Glomerular endothelial cell (primary cell): ENCODE measurements at places on chromosomes 7 and 10.

DNA sequence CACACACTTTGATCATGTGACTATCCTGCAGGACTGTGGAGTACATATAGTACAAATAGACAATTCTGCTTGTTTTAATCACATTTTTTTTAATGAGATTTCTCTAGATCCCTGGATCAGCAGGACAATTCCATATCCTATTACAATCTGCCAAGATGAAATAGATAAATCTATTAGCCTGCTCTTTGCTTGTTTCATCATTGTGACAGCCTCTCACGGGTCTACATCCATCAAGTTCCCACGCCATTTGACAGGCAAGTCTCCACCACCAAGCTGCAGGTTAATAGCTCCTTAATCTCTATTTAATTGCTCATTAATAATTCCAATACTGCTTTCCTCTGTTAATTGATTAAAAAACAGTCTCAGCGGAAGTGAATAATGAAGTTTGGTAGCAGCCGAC is 671.5 kb downstream of the CCSER2 start:
- no peak for DNase-seq

GRCh38 chr10:310371-310770 is 175.1 kb downstream of the ZMYND11 start:
- DNase-seq = no peak

- no peak for DNase-seq
These were observed 20.0 kb downstream of the TCF7L2 start for GRCh38 chr10:112970021-112970420.

DNA sequence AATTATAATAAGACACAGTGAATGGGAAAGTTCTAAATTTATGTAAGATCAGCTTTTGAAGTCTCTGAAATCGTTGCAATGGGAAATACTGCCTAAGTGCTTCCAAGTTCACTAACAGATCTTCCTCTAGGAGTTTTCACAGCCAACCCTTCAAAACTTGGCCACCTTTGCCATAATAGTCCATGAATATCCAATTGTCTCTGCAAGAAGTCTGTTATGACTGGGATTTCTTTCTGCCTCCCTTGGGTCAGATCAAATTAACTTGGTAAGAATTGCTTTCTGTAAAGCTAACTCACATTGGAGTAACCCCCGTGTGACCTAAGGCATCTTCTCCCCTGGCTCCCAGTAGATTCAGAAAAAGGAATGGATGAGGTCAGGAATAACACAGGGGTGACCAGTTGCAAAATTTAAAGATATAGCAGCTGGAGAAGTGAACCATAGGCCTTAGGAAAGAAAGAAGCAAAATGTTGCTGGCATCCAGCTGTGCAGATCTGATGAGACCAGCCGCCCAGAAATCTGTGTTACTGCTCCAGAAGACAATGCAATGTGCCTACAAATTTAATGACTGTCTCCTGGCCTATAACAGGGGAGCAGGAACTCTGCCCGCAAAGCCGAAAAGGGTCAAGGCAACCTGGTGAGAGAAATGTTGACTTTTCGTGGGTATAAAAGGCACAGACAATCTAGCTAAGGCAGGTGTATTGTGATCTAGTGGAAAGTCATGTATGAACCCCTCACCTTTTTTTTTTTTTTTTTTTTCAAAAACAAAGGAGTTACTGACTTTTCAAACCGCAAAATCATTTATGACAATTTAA is 7.5 kb upstream of the OPTN start:
- DNase-seq = no peak

DNA sequence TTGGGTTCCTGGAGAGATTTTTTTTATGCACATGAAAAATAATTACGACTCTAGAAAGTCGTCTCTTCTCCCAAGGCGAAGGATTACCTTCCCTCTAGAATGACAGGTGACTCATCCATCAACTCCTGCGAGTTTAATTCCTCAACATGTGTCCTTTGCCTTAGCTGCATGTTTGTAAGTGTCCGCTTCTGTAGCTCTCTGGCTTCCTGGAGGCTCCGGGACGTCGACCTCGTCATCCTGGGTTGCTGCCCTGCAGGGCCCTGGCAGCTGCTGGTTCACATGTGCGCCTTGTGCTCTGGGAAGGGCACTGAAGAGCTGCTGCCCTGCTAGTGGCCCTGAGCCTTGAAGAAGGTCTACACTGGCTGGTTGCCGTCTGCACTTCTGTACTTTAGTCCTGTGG is 210.2 kb downstream of the MLLT10 start:
- no peak for DNase-seq

DNA sequence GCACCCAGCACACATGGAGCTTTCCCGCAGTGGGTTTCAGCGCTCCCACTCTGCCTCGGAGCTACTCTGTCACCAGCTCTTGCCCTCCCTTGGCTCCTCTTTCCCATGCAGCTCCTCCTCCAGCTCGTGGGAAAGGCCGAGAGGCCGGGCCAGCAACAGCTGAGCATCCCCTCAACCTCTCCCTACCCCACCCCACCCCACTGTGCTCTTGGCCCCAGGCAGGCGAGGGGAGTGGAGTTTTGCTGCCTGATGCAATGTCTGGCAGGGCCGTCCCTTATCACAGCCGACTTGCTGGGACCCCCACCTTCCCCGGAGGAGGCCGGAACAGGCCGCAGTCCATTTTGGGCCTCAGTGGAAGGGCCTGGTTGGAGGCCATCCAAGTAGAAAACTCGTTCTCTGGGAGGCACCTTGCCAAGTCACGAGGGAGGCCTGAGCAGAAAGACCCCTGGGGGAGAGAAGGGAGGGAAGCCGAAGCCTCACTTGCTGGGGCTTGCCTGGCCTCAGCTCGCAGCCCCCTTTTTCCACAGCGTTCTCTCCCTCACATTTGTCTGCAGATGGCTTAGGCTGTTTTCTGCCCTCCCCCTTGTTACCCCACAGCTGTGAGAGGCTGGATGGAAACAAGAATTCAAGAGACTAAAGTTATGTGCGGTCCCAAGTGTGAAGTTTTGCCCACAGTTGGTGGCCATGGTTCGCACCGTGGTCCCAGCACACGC is 35.3 kb downstream of the CHST3 start:
- DNase-seq = no peak

DNA sequence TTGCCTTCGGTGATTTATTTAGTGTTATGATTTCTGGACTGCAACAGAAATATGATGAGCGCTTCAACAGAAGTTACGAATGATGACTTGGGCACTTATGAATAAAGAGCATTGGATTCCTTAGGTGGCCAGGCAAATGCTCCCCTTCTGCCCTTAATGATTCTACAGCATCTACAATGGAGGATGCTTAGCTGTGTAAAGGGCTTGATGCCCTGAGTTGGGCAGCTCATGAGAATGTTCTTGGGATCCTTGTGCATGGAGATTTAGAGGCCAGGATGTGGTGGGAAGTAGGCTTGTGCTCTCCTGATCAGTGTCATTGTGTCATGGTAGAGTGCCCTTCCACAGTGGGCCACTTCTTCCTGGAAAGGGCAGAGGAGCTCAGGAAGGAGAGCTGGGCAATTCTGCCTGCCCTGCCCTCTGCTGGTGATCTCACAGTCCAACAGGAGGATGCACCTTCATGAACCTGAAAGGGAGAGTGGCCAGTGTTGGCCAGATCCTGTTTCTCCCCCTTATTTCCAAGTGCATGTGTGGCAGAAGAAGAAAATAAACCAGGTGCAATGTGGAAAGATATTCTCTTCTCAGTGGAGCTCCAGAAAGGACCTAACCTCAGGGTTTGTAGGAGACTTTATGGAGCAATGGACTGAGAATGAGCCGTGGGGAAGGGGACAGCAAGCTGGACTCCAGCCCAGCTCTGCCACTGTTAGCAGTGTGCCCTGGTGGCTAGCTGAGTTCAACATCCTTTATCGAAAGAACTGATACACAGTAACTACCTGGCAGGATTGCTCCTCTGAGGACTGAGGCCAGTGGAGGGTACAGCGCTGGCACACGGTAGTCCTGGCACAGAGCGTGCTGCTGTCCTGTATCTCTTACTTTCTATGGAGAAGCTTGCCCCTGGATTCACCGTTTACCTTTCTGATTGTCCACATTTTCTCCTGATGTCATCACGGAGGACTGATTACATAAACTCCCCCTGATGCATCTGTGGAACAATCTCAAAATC is 182.9 kb downstream of the BMPER start:
- DNase-seq = no peak

- DNase-seq = no peak
These were observed 29.4 kb upstream of the SGMS1 start for GRCh38 chr10:50653142-50653541.

- no peak for DNase-seq
These were observed 32.4 kb downstream of the WBP1L start for GRCh38 chr10:102775935-102776669.

GRCh38 chr7:45161138-45161537 is 3.5 kb downstream of the RAMP3 start:
- no peak for DNase-seq

GRCh38 chr7:155534691-155535090 is 11.7 kb downstream of the CNPY1 start:
- DNase-seq = no peak

- DNase-seq = no peak
These were observed 15.8 kb downstream of the ECD start for GRCh38 chr10:73152009-73152408.

DNA sequence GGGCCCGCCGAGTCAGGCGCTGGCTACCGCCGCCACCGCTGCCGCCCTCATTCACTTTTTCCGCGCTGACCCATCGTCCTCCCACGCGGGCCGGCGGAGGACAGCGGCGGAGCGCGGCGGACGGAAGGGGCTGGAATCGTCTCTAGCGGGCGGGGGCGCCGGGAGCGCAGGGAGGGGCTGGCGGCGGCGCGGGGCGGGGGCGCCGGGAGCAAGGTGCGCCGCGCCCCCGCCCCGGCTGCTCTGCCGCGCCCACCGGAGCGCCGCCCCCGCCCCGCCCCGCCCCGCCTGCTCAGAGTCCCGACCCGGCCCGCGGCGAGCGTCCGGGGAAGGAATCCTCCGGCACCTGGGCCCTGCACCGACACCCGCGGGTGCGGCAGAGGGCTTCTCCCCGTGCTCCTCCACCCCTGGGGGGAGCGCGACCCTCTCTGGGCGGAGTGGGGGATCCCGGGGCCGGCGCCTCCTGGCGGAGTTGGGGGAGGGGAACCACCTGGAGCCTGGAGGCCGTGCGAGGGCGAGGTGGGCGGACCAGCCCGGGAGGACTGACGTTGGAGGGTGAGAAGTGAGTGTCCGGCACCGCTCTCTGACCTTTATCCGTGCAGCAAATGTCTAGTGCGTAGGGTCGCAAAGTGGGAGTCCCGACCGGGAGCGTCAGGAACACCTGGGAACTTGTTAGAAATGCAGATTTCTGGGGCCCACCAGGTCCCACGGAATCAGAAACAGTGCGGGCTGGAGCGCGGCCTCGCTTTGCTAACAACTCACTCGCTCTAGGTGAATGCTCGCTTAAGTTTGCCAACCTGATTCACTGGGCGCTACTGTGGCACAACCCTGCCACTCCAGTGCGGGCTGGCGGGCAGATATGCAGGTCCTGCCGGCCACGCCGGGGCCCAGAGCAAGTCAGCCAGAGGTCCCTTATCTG is at the start of gene COBL:
TSS of gene COBL (minus strand) at position 144 of the 916 bp plus-strand sequence. CDS start 176 bp downstream, outside the sequence.
- DNase-seq = no peak
